ENCODE measurements at places on chromosomes 6 and 20.

GRCh38 chr6:6251555-6252280, 68.7 kb downstream of the F13A1 start:
- no peak for DNase-seq

GRCh38 chr20:52991830-52992229, 19.7 kb downstream of the TSHZ2 start:
- DNase-seq, result no peak

GRCh38 chr6:106411643-106412200, 51.2 kb downstream of the CRYBG1 start:
- DNase-seq, result no peak

GRCh38 chr6:157536223-157536545, 155.2 kb downstream of the ZDHHC14 start:
- DNase-seq, result no peak

DNA sequence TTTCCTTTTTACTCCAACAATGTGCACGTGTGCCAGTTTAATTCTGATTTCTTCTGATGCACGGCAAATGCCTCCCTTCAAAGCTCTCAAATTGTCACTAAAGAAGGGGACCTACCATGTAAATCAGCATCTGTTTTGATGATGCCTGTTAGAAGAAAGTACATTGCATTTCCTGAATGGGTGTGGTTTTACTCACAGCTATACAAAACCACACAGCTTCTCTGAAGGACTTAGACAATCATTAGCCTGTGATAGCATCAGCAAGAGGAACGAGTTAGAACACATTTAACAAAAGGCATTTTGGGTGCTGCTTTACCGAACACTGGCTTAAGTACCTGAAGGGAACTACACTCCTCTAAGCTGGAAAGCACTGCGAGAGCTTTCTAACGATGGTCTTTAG, 109.4 kb downstream of the ATXN1 start:
- no peak for DNase-seq

DNA sequence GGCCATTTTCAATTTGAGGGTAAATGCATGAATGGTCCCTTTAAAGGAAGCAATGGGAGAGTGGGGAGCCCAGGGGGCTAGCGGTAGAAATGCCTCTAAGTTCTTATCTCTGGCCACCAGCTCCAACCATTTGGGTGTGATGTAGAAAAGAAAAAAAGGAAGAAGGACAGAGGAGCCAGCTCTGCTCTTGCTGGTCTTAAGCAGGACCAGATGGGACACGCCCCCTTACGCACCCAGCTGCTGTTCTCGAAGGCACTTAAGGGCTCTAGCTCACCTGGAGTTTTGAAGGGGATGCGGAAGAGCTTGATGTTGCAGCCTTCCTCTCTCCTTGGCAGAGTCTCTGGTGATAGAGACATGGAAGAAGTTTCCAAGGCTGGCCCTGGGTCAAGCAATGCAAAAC, 59.5 kb upstream of the RNF144B start:
- no peak for DNase-seq

DNA sequence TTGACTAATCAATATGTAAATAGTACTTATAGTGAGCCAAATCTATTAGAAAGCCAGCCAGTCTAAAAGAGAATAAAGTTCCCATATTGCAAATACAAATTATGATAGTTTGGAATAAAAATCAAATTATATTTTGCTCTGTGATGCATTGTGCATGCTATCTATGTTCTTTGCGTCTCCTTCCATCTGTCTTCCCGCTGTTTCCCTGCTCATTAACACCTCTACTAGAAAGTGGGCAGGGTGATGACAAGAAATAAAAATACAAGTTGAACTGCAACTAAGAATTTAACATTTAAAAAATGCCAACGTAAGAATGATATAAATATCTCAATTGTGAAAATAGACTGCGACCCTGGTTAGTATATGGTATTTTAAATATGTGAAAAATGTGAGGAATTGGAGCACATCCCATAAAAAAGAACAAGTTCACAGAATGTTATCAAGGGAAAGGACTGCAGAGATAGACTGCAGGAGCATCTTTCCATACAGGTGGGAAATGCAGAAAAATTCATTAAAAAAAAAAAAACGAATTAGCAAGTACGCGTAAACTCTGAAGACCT, 157.6 kb upstream of the PDE7B start:
- DNase-seq, result no peak

GRCh38 chr6:134238960-134239795, 78.7 kb downstream of the SGK1 start:
- no peak for DNase-seq

- DNase-seq, result no peak
Measured at GRCh38 chr6:111758608-111759329, 114.5 kb downstream of the FYN start.

DNA sequence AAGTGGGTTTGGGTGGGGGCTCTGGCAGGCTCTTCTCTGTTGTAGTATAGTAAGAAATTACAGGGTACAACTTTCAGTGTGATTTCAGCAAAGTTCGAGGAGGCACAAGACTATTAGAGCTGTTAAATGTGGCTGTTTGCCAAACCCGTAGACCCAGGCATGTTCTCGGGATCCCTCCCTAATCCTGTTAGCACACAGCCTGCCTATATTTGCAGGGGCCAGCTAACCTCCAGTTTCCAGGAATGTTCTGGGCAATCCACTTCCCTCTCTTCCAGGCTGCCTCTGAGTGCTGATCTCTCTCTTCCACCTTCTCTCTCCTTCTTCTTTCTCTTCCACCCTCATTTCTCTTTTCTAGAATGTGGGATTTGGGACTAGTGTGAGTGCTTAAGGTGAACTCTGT, 34.8 kb upstream of the ZFP64 start:
- no peak for DNase-seq
